Stimulated activated CD4-positive, alpha-beta T cell treated with anti-CD3 and anti-CD28 coated beads, Interleukin-4, amount 100 ng/mL, for 24 hours (primary cell): ENCODE measurements at places on chromosomes 16 and 17.
A peak's percentile ranks its signal among the peaks of the same experiment; 100 is the strongest.

GRCh38 chr17:72361892-72362291, 241.1 kb downstream of the SOX9 start:
- DNase-seq, result no peak

GRCh38 chr16:3101018-3101840, 2.1 kb upstream of the ZSCAN10 start:
- peak; percentile 63 for DNase-seq

- DNase-seq, result no peak
Observed at GRCh38 chr16:84582958-84583516, 34.8 kb downstream of the COTL1 start.

GRCh38 chr17:32794533-32795246, 82.2 kb downstream of the MYO1D start:
- no peak for DNase-seq

GRCh38 chr17:60501589-60501988, 24.5 kb downstream of the APPBP2 start:
- DNase-seq, result no peak

GRCh38 chr17:14078027-14078426, 8.7 kb downstream of the COX10 start:
- DNase-seq, result no peak

- DNase-seq, result no peak
Observed at GRCh38 chr17:51914577-51914976, 243.9 kb downstream of the CA10 start.

DNA sequence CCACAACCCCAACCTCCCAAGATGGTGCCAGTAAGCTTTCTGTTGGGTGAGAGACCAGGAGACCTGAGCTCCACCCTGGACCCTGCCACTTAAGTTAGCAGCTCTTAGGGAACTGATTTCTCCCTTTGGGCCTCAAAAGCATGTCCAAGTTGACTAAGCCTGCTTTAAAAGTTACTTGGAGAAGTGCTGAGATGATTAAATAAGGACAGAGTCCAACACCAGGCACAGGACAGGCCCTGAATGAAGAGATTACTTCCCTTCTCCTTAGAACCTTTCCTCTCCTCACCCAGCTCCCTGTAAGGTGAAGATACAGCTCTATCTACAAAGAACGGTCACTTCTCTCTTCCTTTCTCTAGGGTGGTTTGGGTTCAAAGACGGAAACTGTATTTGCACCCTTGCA, 162.6 kb downstream of the XYLT1 start:
- DNase-seq, result no peak

DNA sequence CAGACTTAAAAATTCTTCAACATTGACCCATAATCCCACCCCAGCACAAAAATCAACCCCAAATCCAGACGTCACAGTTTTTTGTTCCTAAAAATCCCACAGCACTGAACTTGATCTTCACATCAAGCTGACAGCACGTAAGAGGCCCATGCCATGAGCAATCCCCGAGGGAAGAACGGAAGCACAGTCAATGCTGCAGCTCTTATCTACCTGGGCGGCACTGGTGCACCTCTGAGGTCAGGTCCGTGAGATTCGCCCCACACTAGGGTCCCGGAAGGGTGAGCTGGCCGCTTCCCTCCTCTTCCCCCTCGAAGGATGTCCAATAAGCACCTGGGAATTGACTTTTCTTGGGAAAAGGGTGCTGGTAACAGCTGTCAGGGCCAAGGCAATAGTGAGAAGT, 11.3 kb upstream of the ITGAE start:
- DNase-seq, result no peak

DNA sequence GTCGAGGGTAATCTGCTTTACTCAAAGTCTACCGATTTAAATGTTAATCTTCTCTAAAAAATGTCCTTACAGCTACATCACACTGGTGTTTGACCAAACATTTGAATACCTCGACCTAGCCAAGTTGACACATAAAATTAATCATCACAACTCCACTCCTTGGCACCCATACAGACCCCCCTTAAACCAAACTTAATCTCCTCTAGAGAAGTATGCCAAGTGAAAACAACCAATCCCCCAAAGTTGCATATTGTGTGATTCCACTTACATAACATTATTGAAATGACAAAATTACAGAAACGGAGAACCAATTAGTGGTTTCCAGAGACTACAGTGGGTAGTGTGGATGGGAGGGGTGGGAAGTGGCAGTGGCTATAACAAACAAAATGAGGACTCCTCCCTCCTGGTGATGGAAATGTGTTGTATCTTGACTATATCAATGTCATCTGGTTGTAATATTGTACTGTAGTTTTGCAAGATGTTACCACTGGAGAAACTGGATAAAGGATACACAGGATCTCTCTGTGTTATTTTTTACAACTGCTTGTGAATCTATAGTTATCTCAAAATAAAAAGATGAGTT, 39.4 kb downstream of the CAPNS2 start:
- no peak for DNase-seq

DNA sequence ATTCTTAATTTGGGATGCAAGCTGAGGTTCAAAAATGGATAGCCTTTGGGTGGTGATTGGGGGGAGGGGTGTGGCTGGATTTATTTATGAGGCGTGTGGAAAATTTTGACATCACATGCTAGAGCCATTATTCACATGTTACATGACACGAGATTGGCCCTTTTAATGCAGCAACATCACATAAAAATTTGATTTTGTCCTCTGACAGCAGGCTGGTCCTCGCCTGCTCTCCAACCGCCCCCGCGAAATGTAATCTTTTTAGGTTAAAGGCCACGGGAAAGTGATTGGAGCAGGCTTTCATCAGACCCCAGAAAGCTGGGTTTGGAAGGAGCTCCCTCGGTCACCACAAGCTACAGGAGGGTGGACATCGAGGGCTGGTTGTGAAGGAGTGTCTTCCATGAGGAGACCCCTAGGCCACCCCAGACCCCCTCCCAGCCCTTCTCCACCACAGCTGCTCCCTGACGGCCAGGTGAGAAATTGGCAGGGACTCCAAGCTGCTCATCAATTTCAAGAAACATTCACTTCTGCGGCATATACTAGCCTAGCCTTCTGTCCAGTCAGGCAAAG, 502.7 kb upstream of the PSMD7 start:
- no peak for DNase-seq

- no peak for DNase-seq
Observed at GRCh38 chr17:70677783-70678647, 508.7 kb downstream of the KCNJ2 start.

GRCh38 chr17:31486351-31487062, 95.0 kb downstream of the RAB11FIP4 start:
- DNase-seq, result no peak

- DNase-seq, result no peak
Observed at GRCh38 chr16:71230122-71230845, at the start of gene HYDIN. TSS of gene HYDIN (minus strand) at chr16:71230722. CDS start at chr16:71186895, 43,827 bp downstream.

DNA sequence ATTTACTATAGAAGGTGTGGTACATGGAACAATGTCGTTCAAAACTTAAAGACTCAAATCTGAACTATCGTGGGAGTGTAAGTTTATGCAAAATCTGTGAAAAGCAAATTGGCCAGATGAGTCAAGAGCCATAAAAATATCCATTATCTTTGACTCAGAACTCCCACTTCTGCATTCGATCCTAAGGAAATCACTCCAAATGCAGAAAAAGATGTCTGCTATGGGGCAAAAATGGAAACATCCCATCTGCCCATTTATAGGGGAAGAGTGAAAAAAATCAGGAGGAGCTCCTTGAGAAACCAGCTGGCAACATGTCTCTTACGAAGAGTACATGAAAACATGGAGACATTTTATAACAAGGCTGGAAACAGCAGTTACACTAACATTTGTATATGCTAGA, 43.6 kb upstream of the CCDC182 start:
- DNase-seq, result no peak

DNA sequence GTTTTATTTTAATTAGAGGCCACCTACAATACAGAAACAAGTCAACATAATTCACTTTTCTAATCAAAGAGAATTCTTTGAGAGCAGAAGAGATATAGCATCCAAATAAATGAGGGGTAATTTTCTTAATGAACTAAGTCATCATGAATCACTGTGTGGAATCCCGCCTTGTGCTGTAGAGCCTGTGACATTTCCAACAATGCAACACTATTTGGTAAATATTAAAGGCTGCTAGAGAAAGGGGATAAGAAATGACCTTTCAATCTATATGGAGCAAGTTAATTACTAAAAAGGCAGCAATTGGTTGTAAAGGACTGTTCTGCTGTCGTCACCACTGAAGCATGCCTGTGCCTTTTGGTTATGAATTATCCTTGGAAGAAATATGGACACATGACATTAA, 345.7 kb upstream of the MAF start:
- DNase-seq, result no peak
